ENCODE measurements at places on chromosomes 16 and 17.
A peak's percentile ranks its signal among the peaks of the same experiment; 100 is the strongest.

DNA sequence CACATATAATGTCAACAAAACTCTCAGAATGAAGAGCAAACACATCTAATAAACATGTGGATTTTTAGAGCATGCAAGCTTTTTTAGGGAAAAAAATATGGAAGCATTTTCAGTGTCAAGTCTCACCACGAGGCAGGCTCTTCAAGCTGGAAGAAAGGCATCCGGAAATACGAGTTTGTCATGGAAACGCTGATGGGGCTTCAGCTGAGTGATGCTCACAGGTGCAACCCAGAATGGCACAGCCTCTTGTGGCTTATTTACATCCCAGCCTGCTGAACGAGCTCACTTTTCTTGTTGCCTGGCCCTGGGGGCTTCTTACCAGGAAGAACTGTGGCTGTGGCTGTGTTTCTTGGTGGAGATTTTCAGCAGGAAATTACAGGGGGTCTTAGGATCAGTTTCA lies 24.1 kb upstream of the DYNLL2 start:
- DNase-seq: no peak

DNA sequence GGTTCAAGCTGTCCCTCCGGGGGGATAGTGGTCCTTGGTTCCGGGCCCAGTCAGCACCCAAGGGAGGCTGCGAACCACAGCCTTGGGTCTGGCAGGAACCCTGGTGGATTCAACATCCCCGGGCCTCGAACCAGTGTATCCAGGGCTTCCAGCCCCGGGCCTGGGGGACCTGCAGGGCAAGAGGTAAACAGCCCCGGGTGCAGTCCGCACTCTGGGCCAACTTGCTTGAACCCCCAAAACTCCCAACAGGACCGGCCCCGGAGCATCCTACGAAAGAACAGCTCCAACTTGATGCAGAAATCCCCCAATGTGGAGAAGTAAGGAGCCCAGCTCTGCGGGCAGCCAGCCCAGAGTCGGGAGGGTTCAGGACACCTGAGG lies 1.5 kb upstream of the NEURL4 start:
- no peak for DNase-seq

DNA sequence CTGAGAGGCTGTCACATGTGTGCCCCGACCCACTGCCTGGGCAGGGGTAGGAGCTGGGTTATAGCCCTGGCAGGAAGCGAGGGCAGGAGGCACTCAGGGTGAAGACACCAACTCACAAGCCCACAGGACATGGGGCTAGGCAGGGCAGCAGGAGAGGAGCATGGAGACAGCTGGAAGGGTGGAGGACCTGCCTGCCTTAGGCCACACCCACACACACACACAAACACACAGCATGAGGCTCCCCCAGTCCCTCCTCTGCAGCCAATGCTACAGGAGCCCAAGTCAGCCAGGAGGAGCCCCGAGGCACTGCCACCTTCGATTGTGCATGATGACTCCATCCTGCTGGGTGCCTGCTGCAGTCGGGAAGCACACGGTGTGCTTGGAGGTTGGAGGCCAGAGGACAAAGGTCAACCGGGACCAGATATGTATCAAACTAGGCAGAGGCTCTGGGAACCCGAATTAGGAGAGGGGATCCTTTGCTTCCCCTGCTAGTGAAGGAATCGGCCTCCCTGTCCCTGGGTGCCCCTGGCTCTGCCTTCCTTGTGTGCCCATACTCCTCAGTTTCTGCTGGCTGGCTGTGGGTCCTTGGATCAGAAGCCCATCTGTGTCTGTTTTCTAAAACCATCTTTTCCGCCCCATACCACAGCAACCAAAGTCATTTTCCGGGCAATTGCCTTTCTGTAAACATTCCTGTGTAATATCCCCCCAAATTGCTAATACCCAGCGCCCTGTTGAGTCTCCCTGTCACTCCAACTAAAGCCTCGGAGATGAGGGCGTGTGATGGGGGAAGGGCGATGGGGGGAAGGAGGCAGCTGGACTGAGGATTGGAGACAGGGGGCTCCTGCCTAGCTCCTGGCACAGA lies 20.5 kb downstream of the SRCIN1 start:
- no peak for DNase-seq

- DNase-seq: peak; percentile 63
Measured at GRCh38 chr17:45307290-45308015, 9.4 kb downstream of the MAP3K14 start.

DNA sequence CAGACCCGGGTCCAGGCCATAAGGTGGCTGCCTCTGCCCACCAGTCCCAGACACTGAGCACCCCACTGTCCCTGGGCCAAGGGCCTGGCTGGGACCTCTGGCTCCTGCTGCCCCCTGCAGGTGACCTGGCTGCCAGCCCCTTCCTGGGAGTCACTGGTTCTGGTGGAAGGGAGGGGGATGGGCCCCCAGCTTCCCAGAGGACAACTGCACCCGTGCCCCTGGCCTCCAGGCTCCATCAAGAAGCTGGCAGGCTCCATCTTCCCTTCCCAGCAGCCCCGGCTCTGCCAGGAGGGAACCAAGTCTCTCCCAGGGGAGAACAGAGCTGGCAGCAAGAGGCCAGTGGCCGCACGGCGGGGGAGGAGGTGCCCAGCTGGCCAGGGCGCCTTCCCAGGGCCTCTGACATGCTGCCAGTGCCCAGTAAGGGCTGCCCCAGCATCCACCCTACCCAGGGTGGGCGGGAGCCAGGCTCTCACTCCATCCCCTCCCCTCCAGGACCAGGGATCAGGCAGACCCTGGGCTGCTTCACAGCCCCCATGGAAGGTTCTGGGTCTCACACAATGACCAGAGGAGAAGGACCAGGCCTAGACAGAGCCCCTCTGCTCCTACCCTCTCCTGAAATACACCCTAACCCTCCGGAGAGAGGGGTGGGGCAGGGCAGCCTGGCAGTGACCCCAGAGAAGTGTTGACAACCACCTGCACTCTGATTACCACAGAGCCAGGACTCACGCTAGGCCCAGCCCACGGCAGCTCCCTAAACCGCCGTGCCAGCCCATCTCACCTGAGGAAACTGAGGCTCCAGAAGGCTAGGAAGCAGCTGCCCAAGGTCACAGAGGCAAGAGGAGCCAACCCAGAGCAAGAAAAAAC lies 3.6 kb downstream of the CLUH start:
- peak; percentile 60 for DNase-seq

- DNase-seq: no peak
Measured at GRCh38 chr17:33055171-33055611, 63.5 kb downstream of the SPACA3 start.

GRCh38 chr16:81785138-81785924 lies 6.2 kb downstream of the PLCG2 start:
- DNase-seq: no peak

GRCh38 chr17:57327176-57327970 lies 71.0 kb downstream of the MSI2 start:
- DNase-seq: no peak

DNA sequence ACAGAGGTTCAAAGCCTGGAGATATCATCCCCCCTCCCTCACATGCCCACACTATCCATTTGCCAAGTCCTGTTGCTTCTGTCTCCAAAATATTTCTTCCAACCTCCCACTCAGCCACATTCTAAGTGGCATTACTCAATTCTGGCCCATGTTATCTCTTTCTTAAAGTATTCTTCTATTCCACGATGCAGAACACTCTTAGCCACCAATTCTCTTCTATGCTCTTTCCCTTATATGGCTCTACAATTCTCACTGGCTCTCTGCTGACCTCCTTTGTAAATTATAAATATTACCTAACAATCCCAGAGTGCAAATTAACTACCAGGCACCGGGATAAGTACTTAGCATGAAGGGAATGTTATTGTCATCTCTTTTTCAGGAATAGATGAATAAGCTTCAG lies 82.4 kb downstream of the KCNJ2 start:
- no peak for DNase-seq

- peak; percentile 47 for DNase-seq
Measured at GRCh38 chr16:4404247-4404966, 12.0 kb downstream of the CORO7 start.

- no peak for DNase-seq
Measured at GRCh38 chr16:84677849-84678248, 22.0 kb upstream of the USP10 start.

GRCh38 chr17:58786586-58787295 lies 31.1 kb downstream of the PPM1E start:
- DNase-seq: peak; percentile 13

- no peak for DNase-seq
Measured at GRCh38 chr16:86565644-86566511, 751 bp upstream of the FOXC2 start.

DNA sequence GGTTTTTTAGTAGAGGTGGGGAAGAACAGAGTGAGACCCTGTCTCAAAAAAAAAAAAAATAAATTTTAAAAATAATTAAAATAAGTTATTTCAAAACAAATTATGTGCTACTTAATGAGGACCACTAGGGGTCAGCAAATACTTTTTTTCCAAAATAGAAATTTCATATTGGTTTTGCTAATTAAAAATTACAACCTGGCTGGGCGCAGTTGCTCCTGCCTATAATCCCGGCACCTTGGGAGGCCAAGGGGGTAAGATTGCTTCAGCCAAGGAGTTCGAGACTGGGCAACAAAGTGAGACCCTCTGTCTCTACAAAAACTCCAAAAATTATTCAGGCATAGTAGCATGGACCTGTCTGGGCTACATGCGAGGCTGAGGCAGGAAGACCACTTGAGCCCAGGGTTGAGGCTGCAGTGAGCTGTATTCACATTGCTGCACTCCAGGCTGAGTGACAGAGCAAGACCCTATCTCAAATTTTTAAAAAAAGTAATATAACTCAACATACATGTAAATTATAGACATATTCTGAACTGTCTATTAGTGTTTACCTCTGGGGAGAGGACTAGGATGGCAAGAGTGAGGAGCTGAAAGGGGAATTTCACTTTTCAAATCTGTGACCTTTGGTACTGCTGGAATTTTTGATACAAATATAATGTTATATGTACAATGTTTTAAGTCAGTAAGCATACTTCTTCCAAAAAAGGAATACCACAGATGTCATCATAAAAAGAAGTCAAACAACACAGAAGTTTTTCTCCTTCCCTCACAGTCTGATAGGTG lies 8.1 kb downstream of the MEIOB start:
- DNase-seq: no peak

- DNase-seq: no peak
Measured at GRCh38 chr17:75681289-75681688, 14.2 kb downstream of the SAP30BP start.

GRCh38 chr17:66255112-66255511 lies 25.9 kb upstream of the APOH start:
- peak; percentile 56 for DNase-seq

- DNase-seq: no peak
Measured at GRCh38 chr16:14284930-14285512, 213.9 kb downstream of the MRTFB start.

DNA sequence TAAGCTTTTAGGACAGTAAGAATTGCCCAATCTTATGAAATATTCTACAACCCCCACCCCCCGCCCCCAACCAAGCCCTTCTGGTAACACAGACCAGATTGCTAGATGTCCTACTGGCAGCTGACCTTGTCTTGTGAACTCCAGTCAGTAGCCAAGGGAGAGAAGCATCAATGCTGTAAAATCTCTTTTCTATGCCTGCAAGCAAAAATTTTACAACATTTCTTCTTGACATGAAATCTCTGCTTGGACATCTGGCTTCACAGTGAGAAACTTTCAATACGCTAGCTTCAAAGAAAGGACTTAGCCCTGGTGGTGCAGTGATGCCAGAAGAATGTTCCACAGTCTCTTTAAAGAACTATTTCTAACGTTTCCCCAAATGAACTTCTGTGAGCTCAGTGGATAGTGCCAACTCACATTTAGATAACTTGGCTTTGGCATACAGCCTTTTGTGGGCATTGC lies 169.3 kb upstream of the AXIN2 start:
- no peak for DNase-seq

DNA sequence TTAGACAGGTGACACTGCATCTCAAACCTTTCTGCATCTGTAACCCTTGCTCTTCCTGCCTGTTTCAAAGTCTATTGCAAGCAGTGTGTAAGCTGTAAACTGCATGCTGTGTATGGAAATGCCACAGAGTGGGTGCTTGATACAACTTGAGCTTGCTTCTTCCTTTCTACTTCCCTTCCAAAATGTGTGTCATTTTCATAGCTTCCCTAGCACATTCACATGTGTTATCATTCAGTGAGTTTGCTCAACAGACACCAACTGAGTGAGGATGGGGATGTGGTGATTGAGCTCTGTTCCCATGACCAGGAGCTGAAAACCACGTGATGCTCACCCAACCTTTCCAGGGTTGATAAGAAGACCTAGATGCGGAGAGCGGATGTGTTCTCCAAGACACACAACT lies 111.1 kb downstream of the VAT1L start:
- no peak for DNase-seq

DNA sequence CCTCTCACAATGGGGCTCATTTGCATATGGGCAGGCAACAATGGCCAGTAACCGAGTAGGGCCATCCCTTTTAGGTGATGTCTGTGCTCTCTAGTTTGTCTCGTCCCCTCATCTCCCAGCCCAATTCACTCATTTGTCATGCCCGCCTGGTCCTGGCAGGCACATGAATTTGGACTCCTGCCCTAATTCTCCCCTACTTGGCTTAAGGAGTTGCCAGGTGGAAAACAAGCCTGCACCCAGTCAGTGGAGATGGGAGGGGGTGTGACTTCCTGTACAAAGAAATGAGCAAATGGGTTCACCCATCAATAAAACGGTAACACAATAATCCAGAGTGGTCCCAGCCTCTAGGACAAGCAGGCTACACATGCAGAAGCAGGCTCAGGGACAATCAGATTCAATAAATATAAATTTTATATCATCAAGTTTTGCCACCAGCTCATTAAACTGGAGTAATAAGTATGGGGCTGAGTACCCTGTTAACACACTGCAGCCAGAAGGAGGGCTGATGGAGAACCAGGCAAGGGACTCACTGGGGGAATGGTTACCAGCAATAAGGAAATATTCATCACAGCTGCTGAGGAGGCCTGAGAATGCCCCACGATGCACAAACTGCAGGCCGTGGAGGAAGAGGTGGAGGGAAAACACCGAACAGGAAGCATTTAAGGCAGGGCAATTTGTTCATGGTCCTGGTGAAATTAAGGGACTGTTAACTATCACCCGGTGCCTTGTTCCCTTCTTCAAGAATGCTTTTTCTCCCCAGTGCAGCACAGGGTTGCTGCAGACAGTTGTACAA lies 84.4 kb upstream of the GPRC5B start:
- DNase-seq: no peak

DNA sequence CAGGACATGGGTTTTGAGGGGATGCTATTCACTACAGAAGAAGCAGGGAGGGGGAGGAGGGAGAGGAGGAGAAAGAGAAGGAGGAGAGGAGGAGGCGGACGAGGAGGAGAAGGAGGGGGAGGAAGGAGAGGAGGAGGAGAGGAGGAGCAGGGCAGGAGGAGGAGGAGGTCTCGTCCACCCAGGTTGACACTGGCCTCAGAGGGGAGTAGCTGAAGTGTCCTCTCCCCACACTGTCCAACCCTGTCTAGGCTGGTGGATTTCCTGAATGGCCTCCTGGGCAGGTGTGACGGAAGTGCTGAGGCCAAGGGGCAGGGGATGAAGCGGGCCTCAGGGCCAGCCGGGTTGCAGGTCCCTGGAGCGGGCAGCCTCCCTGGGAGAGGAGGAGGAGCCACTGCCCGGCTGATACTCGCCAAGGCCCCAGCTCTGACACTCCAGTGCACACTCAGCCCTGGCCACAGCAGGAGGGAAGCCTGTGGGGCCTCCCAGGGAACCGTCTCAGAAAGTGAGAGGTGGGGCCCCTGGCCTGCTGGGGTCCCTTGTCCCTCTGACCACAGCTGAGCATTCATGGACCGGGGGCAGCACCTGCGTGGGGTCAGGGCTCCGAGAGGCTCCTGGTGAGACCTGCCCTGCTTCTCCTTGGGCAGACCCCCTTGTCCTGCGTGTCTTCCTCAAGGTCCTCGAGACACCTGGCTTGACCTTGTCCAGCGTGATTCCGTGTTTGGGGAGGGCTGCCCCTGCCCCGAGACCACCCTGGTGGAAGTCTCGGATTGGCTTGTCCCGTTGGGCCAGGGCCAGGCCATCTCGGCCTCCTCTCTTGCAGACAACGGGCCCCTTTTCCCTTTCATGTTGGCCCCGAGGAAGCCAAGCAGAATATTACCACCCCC lies 200.6 kb upstream of the CIBAR2 start:
- DNase-seq: no peak
